ENCODE measurements at places on chromosomes 2 and 18.

DNA sequence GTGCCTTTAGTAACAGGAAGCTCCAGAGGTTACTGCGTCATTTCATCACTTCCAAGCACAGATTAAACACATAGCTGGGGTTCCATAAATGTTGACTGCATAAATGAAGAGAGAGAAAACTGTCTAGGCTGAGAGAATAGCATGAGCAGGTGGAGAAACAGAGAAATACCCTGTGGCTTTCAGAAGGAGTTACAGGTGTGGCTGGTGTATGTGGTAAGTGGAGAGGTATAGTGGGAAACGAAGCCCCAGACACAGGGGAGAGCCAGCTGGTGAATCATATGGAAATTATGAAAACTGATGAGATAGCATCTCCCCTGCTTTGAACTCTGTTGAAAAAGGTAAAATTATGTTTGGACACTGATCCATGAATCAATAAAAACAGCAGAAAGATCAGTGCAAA is 807.4 kb upstream of the POU3F3 start:
- DNase-seq: no peak

GRCh38 chr2:672606-672905 is 4.7 kb downstream of the TMEM18 start:
- DNase-seq: no peak

DNA sequence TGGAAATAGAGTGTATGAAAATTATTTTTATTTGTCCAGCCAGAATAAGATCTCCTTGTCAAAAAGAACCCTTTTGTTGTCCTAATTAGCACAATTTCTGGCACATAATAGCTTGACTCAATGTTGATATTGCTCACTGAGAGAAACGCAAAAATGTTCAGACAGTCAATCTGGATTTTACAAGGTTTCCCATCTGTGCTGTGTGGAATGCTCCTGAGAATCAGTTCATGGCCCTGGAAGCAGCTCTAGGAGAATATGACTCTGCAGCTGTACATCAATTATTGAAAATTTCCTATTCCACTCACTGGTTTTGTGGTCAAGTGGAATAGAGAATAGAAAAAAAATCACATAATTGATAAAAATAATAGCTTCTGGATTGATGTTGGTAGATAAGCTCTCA is 1582.9 kb upstream of the NXPH2 start:
- no peak for DNase-seq

DNA sequence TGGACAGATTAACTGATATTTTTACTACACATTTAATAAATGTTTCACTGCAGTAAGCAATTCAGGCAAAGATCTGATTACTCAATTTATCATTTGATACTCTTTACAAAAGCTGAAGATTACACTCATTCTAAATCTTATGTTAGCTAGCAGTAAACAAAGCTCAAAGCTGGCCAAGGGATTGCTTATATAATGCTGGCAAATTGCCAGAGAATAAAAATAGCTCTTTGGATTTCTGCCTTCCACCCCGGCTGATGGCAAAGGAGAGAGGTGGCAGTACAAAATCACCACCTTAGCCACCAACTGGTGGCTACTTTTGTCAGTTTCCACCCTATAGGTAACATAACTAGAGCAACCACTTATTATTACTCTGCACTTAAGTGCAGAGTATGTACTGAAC is 320.5 kb downstream of the FSIP2 start:
- DNase-seq: no peak

GRCh38 chr2:211745295-211746097 is 793.1 kb downstream of the ERBB4 start:
- DNase-seq: no peak

DNA sequence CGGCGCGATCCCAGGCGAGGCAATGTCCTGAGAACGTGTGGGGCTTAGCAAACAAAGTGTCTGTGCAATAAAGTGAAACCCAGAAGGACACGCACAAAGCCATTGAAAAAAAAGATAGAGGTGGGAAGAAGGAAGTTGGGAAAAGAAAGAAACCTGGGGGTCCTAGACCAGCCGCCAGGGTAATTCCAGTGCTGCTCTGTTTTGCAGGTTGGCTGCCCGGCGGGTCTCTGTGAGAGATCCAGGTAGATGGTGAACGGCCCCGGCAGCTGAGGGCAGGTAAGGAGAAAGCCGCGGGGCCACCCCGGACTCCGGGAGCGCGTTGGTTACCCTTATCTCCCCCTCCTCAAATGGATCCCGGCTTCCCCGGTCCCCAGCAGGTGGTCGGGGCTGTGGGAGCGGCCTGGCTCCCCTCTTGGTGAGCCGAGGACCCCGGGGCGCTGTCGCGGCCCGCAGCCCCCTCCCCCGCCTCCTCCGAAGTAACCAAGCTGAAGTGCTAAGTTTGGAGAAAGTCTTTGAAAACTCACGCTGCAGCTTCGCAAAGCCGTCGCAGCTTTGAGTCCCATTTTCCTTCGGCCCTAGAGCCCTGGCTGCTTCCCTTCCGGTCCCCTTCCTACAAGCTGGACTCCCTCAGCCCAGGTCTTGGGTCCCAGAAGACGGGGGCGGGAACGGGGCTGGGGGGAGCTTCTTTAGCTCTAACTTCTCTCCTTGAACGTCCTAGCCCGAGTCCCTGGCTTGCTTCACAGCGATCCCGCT is 588 bp downstream of the OTX1 start:
- no peak for DNase-seq

GRCh38 chr2:197286805-197287595 is 23.6 kb downstream of the ANKRD44 start:
- no peak for DNase-seq

DNA sequence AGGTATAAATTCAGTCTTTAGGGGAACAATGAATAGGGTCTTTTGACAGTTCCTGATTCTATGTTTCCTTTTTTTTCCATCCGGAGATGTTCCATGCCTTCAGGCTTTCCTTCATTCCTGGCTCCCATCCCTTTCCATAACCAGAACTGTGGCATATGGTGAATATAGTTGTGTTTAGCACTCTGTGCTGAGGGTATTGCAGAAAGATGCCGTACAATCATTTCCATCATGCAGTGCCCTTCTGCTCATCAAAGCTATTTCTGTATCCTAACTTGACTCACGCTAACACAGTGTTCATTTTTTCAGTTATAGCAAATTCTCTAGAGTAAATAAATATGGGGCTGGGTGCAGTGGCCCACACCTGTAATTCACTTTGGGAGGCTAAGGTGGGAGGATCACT is 131.9 kb upstream of the EML6 start:
- DNase-seq: no peak

GRCh38 chr2:230225486-230225885 is at the start of gene SP140:
Gene SP140, plus strand, starts transcription at chr2:230225736. Its CDS starts 109 bp downstream, at chr2:230225845.
- peak; percentile 35 for DNase-seq

DNA sequence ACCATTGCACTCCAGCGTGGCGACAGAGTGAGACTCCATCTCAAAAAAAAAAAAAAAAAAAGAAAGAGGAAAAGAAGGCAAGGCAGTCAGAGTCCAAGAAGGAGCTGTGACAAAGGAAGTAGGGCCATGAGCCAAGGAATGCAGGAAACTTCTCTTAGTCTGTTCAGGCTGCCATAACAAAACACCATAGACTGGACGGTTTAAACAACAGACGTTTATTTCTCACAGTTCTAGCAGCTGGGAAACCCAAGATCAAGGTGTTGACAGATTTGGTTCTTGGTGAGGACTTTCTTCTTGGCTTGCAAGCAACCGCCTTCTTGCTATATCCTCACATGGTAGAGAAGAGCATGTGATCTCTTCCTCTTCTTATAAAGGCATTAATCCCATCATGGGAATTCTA is 13.1 kb upstream of the SUMO1 start:
- no peak for DNase-seq

- DNase-seq: no peak
Observed at GRCh38 chr2:120431386-120432292, 85.7 kb downstream of the INHBB start.

GRCh38 chr2:132392879-132393278 is 23.7 kb upstream of the GPR39 start:
- no peak for DNase-seq

DNA sequence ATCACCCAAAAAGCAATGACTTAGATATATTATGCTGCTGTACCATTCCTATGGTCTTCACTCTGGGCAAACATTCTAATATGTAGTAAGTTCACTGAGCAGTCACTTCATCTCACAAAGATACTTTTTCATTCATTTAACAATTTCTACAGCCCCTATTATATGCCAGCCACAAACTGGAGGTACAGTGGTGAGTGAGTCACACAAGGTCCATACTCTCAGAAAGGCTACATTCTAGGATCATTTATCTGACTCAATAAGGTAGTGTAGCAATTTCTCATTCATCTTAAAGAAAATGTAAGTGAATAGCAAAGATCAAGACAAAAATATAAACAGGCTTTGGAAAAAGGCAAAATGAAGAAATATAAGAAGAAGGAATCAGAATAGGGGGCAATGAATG is 40.5 kb downstream of the NHEJ1 start:
- DNase-seq: no peak

DNA sequence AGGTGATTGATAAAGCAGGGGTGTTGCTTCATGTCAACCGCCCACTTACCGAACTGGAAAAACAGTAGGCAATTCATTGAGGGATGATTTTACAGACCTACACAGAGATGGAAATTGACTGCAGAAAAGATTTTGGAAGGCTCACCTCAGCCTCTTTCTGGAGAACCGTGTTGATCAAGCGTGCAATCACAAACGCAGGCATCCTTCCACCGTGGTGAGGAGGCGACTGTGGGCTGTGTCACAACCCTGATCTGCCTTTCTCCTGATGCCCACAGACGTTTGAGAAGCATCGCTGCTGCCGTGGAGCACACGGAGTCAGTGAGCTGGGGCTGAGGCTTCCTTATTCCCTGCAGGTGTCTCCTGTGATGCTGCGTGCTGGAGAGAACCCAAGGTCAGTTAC is 132.0 kb downstream of the TMEM18 start:
- no peak for DNase-seq

- DNase-seq: no peak
Observed at GRCh38 chr2:72533765-72534164, 292.1 kb downstream of the EXOC6B start.

DNA sequence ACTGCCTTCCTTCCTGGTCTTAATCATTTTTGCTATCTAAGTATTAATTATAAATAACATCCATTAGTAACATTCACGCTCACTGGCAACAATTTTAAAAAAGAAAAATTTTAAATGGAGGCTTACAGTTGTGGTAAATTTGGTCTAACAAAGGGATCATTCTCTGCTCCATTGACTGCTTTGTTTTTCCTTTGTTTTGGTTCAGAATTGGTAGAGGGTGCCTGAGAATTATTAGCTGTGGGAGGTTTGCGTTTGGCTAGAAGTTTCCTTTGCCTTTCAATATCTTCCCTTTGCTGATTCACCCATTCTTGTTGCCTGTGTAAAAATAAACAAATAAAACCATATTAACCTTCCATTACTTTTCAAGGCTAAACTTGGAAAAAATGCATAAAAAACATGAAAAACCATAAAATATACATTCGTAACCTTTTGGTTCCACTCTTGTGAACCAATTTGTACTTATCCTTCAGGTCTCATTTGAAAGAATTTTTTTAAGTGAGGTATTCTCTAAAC is 114.6 kb downstream of the TLK1 start:
- no peak for DNase-seq

DNA sequence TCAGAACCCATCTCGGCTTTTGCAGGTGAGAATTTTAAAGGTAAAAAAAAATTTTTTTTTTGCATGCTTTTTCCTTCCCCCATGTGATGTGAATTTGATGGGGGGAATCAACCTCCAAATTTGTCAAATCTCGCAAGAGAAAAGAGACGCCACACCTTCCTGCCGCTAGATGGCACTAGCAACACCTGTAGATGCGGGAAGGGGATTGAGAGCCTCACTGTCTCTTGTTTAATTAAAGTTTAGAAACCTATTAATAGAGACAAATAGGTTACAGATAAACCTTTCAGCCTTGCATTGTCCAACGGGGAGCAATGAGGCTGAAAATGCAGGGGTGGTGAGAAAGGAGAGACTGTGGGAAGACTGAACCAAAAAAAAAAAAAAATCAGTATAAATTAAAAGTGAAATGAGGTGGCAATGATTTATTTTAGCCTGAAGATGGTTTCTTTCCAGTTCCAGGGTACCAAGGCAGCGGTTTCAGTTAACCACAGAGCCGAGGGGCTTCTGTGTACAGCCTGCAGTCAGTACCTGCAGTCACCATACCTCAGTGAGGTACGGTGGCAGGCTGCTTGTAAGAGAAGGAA is 84.6 kb downstream of the NRP2 start:
- DNase-seq: no peak

DNA sequence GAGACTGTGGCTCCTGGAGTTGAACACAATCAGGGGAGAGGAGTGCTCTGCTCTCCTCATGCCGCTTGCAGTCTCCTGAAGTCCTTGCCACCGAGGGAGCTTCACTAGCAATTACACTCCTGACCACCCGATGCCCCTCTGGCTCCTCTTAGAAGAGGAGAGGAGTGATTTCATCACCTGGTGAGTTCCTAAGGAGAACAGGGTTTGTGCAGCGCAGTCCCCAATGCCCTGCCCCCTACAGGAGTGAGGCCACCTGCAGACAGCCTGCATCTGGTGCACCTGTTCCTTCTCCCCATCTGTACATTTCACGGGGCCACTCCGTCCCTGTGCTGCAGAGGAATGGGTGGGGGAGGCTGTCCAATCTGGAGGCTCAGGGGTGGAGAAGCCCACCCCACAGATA is 267.2 kb downstream of the HRH4 start:
- no peak for DNase-seq

GRCh38 chr2:142742371-142743214 is 134.9 kb upstream of the KYNU start:
- DNase-seq: no peak

DNA sequence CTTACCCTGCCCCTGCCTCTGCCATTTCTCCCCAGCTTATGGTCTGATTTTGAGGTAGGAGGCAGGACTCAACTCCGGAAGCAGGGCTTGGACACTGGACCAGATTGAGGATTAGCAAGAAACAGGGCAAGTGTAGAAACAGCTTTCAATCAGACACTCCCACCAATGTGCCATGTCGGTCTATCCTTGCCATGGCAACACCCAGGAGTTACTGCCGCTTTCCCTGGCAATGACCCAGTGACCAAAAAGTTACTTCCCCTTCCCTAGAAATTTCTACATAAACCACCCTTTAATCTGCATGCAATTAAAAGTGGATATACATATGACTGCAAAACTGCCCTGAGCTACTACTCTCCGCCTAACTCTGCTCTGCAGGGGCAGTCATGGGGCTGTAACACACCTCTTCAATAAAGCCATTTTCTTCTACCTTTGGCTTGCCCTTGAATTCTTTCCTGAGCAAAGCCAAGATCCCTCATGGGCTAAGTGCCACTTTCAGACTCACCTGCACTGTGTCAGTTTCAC is 156.7 kb downstream of the LPIN1 start:
- no peak for DNase-seq

- DNase-seq: no peak
Observed at GRCh38 chr2:236934656-236935055, 151.0 kb upstream of the COPS8 start.

DNA sequence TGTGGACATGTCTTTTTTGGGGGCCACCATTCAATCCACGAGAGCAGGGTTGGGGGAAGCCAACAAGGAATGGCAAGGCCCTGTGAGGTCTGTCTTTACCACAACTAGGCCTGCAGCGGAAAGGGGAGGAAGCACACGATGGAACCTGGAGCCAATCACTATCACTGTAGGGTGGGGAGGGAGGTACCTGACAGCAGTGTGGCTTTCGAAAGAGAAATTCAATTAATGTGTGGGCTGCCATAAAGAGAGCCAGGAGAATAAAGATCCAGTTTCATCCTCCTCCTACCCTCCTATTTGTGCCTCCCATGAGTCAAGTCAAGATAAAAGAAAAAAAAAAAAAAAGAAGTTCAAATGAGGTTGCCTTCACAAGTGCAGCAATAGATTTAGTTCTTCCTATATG is 18.9 kb upstream of the RBMS1 start:
- no peak for DNase-seq

- no peak for DNase-seq
Observed at GRCh38 chr2:182611009-182611408, 105.0 kb upstream of the DNAJC10 start.
